ENCODE measurements at places on chromosomes 11 and 22. TPM values are rescaled to one million over a fixed set of nuclear protein-coding genes. Genes with fewer than 3 reads are reported as not detected.

Gene FAM180B
- not detected for total RNA-seq

Gene TUBA8
- total RNA-seq: 4.1 TPM

Gene GLB1L3
- 0.94 TPM for total RNA-seq

Gene LARGE2
- 0.31 TPM for total RNA-seq

Gene CREB3L1
- 1.3 TPM for total RNA-seq

Gene SCUBE2
- total RNA-seq: 7.2 TPM

Gene ADAMTS15
- total RNA-seq: 1.6 TPM

Gene NFAM1
- 0.94 TPM for total RNA-seq

Gene MPPED2
- total RNA-seq: 137 TPM

Gene TREH
- total RNA-seq: not detected

Gene HEPN1
- not detected for total RNA-seq

Gene OR10AG1
- total RNA-seq: not detected

Gene SAA2
- not detected for total RNA-seq

Gene PKP3
- not detected for total RNA-seq

Gene CATSPER1
- not detected for total RNA-seq

Gene MMP12
- total RNA-seq: not detected

Gene SLC22A25
- not detected for total RNA-seq

Gene TEX54
- not detected for total RNA-seq

Gene CKAP5
- total RNA-seq: 205 TPM

Gene NPAS4
- total RNA-seq: 2.2 TPM

Gene RTN4RL2
- total RNA-seq: 1.6 TPM

Gene P2RX6
- 0.31 TPM for total RNA-seq

Gene MMP8
- not detected for total RNA-seq

Gene ARHGAP42
- total RNA-seq: 10.6 TPM

Gene CRYBA4
- not detected for total RNA-seq

Gene BIRC3
- total RNA-seq: 0.63 TPM

Gene DENND6B
- total RNA-seq: 26.0 TPM

Gene SPDYC
- total RNA-seq: not detected

Gene DUSP8
- 8.8 TPM for total RNA-seq

Gene MAFF
- 3.4 TPM for total RNA-seq

Gene DTX4
- 96.4 TPM for total RNA-seq

Gene C11orf87
- 25.4 TPM for total RNA-seq

Gene MN1
- total RNA-seq: 64.2 TPM

Gene LARGE1
- 56.0 TPM for total RNA-seq

Gene TP53I11
- 63.5 TPM for total RNA-seq

Gene SYNGR1
- 68.9 TPM for total RNA-seq

Gene GNG3
- total RNA-seq: 28.8 TPM

Gene TNNI2
- total RNA-seq: not detected

Gene C22orf15
- total RNA-seq: not detected

Gene C11orf97
- not detected for total RNA-seq

Gene CCND1
- total RNA-seq: 5.0 TPM

Gene HBE1
- total RNA-seq: 3.8 TPM

Gene KLHDC7B
- not detected for total RNA-seq

Gene PACSIN3
- 3.4 TPM for total RNA-seq

Gene CELSR1
- total RNA-seq: 8.8 TPM

Gene SLC35F2
- total RNA-seq: 22.2 TPM

Gene RASGRP2
- total RNA-seq: 40.7 TPM

Gene DNAJB7
- not detected for total RNA-seq

Measured in parietal lobe (tissue), 2 donors.